Chondrocyte (in vitro differentiated cells): ENCODE measurements at places on chromosomes 6 and 20. TPM values are rescaled to one million over a fixed set of nuclear protein-coding genes. Genes with fewer than 3 reads are reported as not detected.

- DNase-seq = peak; percentile 83
- H3K4me1 ChIP-seq = no peaks in the 10 kb centered on the region
- no peak overlapping the region for H3K4me3 ChIP-seq
- H3K27ac ChIP-seq = no peak overlapping the region
- H3K36me3 ChIP-seq = no peaks in the 10 kb centered on the region
Observed at GRCh38 chr6:43302126-43302525, 4.1 kb downstream of the SLC22A7 start.

GRCh38 chr20:52031206-52031562 lies 160.4 kb downstream of the ZFP64 start:
- no peaks in the 10 kb centered on the region for H3K27me3 ChIP-seq
- H3K4me1 ChIP-seq = peaks cover 17% of the 10 kb centered on the region
- no peaks in the 10 kb centered on the region for H3K36me3 ChIP-seq
- no peak overlapping the region for H3K4me3 ChIP-seq

DNA sequence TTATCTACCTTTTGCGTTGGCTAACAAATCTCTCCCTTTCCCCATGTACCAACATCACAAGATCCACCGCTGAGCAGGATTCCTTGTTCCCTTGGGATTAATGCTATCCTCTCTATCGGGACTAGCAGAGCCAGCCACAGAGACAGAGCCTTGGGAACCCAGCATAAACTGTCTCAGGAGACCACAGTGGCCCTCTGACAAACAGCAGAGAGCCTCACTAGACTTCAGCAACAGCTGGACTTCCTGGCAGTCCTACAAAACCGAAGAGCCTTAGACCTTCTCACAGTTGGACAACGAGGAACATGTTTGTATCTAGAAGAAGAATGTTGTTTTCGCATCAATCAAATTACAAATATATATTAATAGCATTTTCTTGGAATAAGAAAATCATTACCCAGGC lies 39.6 kb upstream of the POU5F1 start:
- no peaks in the 10 kb centered on the region for H3K4me1 ChIP-seq
- no peaks in the 10 kb centered on the region for H3K36me3 ChIP-seq
- H3K4me3 ChIP-seq = no peak overlapping the region
- no peak overlapping the region for H3K27ac ChIP-seq
- peaks cover 3% of the 10 kb centered on the region for H3K27me3 ChIP-seq
- DNase-seq = no peak

DNA sequence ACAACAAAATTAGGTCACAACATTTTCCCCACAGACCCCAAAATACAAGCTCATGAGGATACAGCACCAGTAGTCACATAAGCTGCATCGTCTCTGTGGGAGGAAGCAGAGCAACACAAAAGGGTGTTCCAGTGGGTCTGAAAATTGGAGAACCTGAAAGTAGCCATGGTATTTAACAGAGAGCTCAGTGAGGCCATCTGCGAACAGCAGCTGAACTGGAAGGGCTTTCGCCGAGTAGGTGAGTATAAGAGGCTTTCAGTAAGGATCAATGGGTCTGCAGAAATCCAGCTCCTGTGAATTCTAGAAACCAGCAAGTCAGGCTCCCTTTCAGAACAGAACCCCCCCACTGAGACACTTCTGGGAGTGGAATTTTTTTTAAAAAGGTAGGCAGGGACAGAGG lies 120.0 kb upstream of the RREB1 start:
- H3K36me3 ChIP-seq = no peaks in the 10 kb centered on the region
- H3K4me3 ChIP-seq = no peak overlapping the region
- H3K4me1 ChIP-seq = no peaks in the 10 kb centered on the region
- DNase-seq = no peak
- H3K27me3 ChIP-seq = no peaks in the 10 kb centered on the region
- H3K27ac ChIP-seq = no peak overlapping the region

Gene E2F1
- 7.5 to 17.0 TPM (median 7.6 TPM) in 3 replicates for total RNA-seq

DNA sequence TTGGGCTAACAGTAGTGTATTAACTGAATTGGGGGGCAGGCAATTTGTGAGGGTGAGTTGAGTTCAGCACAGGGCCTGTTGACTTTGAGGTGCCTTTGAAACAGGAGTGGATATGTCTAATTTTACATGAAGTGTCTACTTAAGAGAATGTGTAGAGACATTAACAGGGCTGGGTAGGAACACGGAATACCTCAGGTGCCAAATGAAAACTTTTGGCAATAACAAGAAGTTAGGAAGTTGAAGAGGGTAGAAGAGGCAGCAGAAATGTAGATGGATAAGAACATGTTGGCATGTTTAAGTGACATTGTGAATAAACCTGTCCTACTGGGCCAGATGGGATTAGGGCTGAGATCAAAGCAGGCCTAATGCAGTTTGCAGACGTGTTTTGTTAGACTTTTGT lies 117.0 kb downstream of the SLC16A10 start:
- no peaks in the 10 kb centered on the region for H3K36me3 ChIP-seq
- DNase-seq = no peak
- H3K4me3 ChIP-seq = no peak overlapping the region
- H3K27ac ChIP-seq = no peak overlapping the region
- H3K4me1 ChIP-seq = peaks cover 3% of the 10 kb centered on the region

- H3K27me3 ChIP-seq = no peaks in the 10 kb centered on the region
- H3K4me1 ChIP-seq = peaks cover 16% of the 10 kb centered on the region
- peaks cover 64% of the 10 kb centered on the region for H3K36me3 ChIP-seq
- no peak for DNase-seq
- no peak overlapping the region for H3K27ac ChIP-seq
Observed at GRCh38 chr20:35120012-35120701, 27.0 kb downstream of the EDEM2 start.

Gene SGK1
- total RNA-seq = 91.0 to 128 TPM (median 102 TPM) in 3 replicates

DNA sequence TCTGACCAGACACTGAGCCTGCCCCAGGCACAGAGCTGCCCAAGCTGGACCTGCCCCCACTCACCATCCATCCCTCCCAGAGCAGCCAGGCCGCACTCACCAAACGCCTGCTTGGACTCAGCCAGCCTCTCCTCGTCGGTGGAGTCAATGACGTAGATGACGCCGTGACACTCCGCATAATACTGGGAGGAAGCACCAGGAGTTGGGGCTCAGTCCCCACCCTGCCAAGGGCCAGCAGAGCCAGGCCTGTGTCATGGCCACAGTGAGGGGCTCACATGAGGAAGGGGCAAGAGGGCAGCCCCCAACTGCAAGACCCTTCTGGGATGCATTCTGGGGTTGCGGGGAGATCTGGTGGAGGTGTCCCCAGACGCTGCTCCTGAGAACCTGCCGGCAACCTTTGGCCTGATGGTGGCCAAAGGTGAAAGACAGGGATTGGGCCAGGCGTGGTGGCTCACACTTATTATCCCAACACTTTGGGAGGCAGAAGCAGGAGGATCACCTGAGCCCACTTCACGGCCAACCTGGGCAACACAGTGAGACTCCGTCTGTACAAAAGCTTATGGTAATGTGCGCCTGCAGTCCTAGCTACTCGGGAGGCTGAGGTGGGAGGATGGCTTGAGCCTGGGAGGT lies 5.6 kb downstream of the ARFRP1 start:
- H3K36me3 ChIP-seq = peaks cover 6% of the 10 kb centered on the region
- no peaks in the 10 kb centered on the region for H3K27me3 ChIP-seq
- no peak overlapping the region for H3K27ac ChIP-seq
- DNase-seq = peak; percentile 74
- peaks cover 39% of the 10 kb centered on the region for H3K4me1 ChIP-seq

- H3K27ac ChIP-seq = peak within 1 kb of the TSS; percentile 93
- peaks cover 72% of the 10 kb centered on the region for H3K4me1 ChIP-seq
- peaks cover 10% of the 10 kb centered on the region for H3K36me3 ChIP-seq
- no peaks in the 10 kb centered on the region for H3K27me3 ChIP-seq
- DNase-seq = no peak
- peak within 1 kb of the TSS; percentile 92 for H3K4me3 ChIP-seq
Observed at GRCh38 chr6:32190054-32190851, at the start of gene PBX2. TSS of gene PBX2 (minus strand) at chr6:32190202. CDS start at chr6:32189915, 287 bp downstream.

DNA sequence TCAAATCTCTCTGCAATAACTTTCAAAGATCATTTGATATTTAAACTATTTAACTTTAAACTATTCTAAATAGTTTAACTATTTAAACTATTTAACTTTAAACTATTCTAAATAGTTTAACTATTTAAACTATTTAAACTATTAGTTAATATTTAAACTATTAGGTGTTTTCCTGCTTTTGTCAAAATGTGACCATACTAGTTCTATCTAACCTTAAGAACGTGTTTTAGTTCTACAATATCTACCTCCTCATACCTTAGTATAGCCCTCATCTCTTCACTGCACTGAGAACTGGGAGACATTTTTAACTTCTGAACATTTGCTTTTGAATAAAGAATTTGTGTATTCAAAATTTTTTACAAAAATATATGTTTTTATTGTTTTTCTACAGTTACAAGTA lies 429.1 kb downstream of the ADGRB3 start:
- DNase-seq = no peak
- H3K27ac ChIP-seq = no peak overlapping the region
- H3K4me3 ChIP-seq = no peak overlapping the region
- H3K36me3 ChIP-seq = no peaks in the 10 kb centered on the region
- H3K4me1 ChIP-seq = peaks cover 8% of the 10 kb centered on the region
- H3K27me3 ChIP-seq = peaks cover 2% of the 10 kb centered on the region

Gene OR2H2
- total RNA-seq = not detected in 3 replicates

Gene TRIM10
- total RNA-seq = not detected in 3 replicates

DNA sequence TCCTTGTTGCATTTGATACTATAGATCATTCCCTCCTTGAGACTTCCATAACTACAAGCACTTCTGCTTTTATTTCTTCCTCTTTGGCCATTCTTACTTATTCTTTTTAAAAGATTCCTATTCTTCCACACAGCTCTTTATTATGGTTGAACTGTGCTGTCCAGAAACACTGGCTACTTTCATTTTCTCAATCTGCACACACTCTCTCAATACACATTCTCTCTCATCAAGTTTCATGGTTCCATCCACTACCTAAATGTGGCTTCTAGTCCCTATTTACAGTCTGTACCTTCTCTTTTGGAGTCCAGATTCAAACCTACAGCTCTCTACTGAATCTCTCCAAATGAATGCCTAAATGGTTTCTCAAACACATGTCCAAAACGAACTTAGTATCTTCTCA lies 214.3 kb upstream of the RSPO3 start:
- no peak for DNase-seq
- no peaks in the 10 kb centered on the region for H3K36me3 ChIP-seq
- H3K4me1 ChIP-seq = no peaks in the 10 kb centered on the region

GRCh38 chr6:120992257-120992656 lies 342.0 kb downstream of the TBC1D32 start:
- H3K4me1 ChIP-seq = no peaks in the 10 kb centered on the region
- no peak overlapping the region for H3K27ac ChIP-seq
- no peak overlapping the region for H3K4me3 ChIP-seq
- H3K27me3 ChIP-seq = peaks cover 12% of the 10 kb centered on the region

Gene SLC4A11
- total RNA-seq = 4.2 to 4.9 TPM (median 4.3 TPM) in 3 replicates

GRCh38 chr20:1673424-1673823 lies 15.8 kb upstream of the SIRPG start:
- H3K36me3 ChIP-seq = no peaks in the 10 kb centered on the region
- peaks cover 7% of the 10 kb centered on the region for H3K4me1 ChIP-seq
- no peak overlapping the region for H3K4me3 ChIP-seq
- no peak for DNase-seq
- H3K27me3 ChIP-seq = peaks cover 6% of the 10 kb centered on the region
- H3K27ac ChIP-seq = no peak overlapping the region

DNA sequence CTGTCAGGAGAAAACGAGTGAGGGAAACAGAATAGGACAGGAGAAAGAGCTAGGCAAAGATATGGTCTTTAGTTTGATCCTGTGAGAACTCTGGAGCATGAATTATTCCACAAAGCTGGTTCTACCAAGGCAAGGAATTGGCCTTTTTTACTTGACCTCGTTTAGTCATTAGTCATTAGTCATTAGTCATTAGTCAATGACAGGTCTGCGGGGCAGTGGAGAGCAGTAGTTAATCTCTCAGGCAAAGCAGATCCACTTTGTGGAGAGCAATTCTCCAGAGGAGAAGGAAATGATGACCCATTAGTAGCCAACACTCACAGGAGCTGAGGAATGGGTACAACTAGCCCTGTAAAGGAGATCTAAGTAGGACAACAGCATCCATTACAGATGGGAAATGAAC lies 22.0 kb upstream of the ABCC10 start:
- DNase-seq = no peak
- H3K4me3 ChIP-seq = no peak overlapping the region
- peaks cover 36% of the 10 kb centered on the region for H3K27me3 ChIP-seq

DNA sequence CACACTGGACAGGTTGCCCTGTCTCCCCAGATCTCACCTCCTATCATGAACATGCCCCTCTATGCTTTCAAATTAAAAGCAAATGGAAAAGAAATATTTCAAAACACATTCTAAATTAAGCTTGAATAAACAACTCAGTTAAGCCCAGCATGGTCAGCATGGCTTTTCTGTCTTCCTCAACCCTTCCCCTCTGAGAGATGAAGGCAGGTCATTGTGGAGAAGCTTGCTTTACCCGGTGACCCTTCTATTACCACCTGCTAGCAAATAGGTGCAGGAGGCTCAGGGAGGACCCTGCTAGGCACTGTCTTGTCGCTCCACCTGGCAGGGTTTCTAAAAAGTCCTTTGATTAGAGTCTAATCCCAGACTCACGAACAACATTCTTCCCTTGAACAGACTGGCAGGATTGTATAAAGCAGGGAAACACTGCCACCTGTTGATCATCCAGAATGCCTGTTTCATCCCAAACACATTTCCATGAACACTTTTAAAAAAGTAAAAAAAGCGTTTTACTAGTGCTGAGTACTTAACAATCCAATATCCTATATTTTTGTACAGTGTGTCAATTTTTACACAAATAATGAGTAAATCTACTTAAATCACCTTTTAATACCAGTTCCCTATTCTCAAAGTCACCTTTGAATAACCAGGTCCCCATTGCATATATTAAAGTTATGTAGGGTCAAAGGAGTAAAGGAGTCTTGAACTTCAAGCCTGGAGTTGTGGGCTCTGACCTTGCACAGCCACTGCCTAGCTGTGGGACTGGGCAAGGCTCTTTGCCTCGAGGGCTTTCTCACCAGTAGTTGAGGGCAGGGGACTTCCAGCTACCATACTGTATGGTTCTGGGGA lies 75.5 kb downstream of the GPR6 start:
- H3K4me3 ChIP-seq = no peak overlapping the region
- no peak overlapping the region for H3K27ac ChIP-seq
- DNase-seq = no peak
- H3K36me3 ChIP-seq = no peaks in the 10 kb centered on the region

Gene RHAG
- not detected in 3 replicates for total RNA-seq

GRCh38 chr20:57790176-57790575 lies 80.4 kb upstream of the PMEPA1 start:
- no peak overlapping the region for H3K27ac ChIP-seq
- no peaks in the 10 kb centered on the region for H3K36me3 ChIP-seq
- peaks cover 20% of the 10 kb centered on the region for H3K4me1 ChIP-seq
- no peaks in the 10 kb centered on the region for H3K27me3 ChIP-seq
- no peak overlapping the region for H3K4me3 ChIP-seq

Gene RSPO3
- 0.21 to 18.1 TPM (median 0.22 TPM) in 3 replicates for total RNA-seq

DNA sequence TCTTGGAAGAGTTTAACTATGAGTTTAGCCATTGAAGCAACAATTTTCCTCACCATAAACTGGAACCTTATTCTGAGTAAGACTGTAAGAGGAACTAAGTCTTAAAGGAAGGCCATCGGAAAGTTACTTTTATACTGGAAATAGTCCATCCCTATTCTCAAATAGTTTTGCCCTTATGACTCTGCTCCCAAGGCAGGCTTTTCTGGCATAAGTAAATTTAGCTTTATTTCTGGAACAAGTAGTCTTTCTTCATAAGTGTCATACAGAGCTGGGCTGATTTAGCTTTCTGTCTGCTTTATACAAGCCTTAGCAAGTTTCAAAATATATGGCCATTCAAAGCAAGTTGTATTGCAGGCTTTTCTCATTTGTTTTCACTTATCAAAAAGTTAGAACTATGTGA lies 328.1 kb downstream of the HACE1 start:
- no peaks in the 10 kb centered on the region for H3K36me3 ChIP-seq
- DNase-seq = no peak
- H3K27ac ChIP-seq = peak overlapping the region; percentile 60
- no peaks in the 10 kb centered on the region for H3K27me3 ChIP-seq
- H3K4me1 ChIP-seq = peaks cover 67% of the 10 kb centered on the region
- no peak overlapping the region for H3K4me3 ChIP-seq
